ENCODE measurements at places on chromosomes 6 and 20.

DNA sequence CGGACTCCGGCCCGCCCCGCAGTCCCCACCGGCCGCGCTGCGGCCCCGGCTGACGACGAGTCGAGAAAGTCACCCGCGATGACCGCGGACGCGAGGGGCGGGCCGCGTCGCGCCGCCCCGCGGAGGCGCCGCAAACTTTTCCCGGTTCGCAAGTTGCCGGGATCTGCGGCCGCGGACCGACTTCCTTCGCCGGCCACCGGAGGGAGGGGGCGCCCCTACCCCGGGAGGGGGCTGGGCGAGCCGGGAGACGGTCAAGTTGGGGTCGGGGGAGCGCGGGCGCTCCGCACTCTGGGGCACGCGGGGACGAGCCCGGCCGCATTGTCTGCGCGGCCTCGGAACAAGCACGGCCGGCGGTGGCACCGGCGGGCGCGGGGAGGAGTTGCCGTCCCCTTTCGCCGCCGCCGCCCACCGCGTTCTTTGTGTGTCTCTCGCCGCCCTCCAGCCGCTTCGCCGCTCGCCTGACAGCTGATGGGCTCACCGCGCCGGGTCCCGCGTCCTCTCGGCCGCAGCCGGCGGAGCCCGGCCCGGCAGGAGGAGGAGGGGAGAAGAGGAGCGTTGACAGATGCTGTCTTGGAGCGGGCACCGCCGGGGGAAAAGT lies 131.6 kb downstream of the OGFRL1 start:
- DNase-seq: peak; percentile 27

GRCh38 chr6:35025232-35026188 lies 115.6 kb downstream of the TCP11 start:
- DNase-seq: no peak

DNA sequence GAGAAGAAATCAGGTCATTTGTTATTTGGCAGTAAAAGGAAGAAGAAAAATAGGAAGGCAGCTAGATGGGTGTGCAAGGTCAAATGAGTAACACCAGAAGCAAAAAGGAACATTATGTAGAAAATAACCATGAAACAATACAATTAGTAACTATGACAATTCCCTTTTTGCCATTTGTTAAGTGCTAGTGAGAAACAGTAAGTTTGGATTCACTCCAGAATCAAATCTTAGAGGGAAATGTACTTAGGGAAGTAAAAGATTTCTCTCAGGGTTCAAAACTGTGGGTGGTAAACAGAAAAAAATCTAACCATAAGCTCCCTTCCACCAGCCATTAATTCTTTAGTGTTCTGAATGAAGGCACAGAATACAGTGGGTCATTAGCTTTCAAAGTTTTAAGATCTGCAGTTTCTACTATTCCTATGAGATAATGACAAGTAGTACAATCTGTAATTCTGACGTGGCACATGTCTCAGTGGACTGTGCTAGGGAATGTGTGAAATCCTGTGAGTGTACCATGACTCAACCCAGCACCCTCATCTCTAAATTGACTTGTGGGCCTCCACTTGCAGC lies 17.1 kb downstream of the REPS1 start:
- peak; percentile 95 for DNase-seq

DNA sequence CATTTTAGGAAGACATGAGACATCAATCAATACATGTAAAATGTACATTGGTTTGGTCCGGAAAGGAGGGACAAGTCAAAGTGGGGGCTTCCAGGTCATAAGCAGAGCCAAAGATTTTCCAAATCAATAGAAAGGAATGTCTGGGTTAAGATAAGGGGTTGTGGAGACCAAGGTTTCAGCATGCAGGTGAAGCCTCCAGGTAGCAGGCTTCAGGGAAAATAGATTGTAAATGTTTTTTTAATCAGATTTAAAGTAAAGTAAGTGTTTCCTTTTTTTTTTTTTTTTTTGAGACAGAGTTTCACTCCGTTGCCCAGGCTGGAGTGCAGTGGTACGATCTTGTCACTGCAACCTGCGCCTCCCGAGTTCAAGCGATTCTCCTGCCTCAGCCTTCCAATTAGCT lies 16.8 kb upstream of the SERPINB9 start:
- DNase-seq: no peak

- no peak for DNase-seq
Measured at GRCh38 chr6:169986848-169987498, 235.6 kb downstream of the ERMARD start.

- no peak for DNase-seq
Measured at GRCh38 chr20:15235471-15236198, 898.2 kb upstream of the FLRT3 start.

GRCh38 chr20:16692442-16692841 lies 37.4 kb upstream of the SNRPB2 start:
- DNase-seq: peak; percentile 5

- DNase-seq: no peak
Measured at GRCh38 chr6:81747327-81747726, 5.2 kb downstream of the TENT5A start.

DNA sequence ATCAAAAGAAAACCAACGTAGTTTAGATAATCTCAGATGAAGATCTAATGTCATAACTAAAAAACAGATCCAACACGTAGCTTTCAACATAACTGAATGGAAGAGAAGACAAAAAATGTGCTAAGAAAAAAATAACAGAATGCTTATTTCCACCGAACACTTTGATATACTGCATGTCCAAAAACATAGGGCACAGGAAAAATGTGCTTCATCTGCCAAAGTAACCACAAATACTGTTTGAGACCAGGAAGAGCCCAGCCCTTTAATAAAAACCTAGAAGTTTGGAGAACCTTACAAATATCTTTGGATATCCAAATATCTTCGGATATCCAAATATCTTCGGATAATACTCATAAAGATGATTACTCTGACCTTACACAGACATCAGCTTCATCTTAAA lies 19.8 kb downstream of the LAMA4 start:
- DNase-seq: peak; percentile 47

DNA sequence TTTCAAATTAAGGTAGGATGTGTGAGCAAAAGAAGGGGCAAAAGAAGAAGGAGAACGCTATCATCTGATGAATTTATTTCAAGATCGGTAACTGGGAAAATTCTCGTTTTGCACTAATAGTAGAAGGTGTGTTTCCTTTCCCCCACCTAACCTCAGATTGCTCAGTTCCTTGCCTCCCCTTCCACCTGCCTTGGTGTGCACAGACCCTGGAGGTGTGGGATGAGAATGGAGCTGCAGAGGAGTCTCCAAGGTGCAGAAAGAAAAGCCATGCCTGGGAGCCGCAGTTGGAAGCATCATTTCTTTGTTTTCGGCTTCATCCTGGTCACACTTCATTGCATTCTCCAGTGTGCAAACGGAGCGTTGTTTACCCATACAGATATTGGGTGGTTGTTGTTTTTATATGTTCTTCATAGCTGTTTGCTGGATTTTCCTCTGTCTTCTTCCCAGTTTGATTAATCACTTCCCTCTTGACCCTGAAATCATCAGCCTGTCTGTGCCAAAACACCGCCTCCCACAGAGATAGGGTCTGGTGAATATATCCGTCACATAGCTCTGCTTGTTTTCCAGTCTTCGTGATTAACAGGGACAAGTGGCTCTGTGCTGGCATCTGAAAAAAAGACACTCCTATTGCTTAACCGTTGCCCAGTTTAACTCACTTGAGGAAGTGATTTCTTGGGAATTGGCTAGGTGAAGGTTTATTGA lies 40.2 kb upstream of the NEDD9 start:
- DNase-seq: no peak

- DNase-seq: no peak
Measured at GRCh38 chr20:18815194-18815942, 1.8 kb downstream of the SCP2D1 start.

GRCh38 chr6:134063121-134063965 lies 10.9 kb upstream of the SLC2A12 start:
- no peak for DNase-seq

DNA sequence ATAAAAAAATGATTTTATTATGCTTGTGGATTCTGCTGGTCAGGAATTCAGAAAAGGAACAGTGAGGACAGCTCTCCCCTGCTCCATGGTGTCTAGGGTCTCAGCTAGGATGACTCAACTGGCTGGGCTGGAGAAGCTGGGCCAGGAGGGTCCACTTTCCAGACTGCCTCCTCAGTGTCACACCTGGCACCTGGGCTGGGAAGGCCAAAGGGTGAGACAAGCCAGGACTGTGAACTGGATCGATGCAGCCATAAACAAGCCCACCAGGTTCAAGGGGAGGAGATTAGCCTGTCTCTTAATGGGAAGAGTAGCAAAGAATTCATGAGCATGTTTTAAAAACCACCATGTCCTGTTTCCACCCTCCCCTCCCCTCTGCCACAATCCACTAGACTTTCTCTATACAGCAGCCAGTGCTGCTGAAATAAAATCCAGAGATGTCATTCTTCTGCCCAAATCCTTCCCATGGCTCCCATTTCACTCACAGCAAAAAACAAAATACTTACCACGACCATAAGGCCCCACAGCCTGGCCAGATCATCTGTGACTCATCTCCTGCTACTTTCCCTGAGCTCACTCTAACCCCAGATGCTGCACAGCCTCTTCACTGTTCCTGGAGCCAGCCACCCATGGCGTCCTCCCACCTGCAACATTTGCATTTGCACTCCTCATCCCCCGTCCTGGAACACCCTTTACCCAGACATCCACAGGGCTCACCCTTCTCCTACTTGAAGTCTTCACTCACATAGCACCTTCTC lies 13.8 kb downstream of the SPTLC3 start:
- peak; percentile 81 for DNase-seq

GRCh38 chr6:134689641-134690040 lies 260.3 kb downstream of the ALDH8A1 start:
- no peak for DNase-seq

- no peak for DNase-seq
Measured at GRCh38 chr6:108993876-108994275, 100.8 kb downstream of the SESN1 start.

GRCh38 chr20:4813863-4814695 lies 92.4 kb downstream of the PRND start:
- no peak for DNase-seq

GRCh38 chr6:3429211-3429610 lies 27.6 kb downstream of the SLC22A23 start:
- DNase-seq: no peak

GRCh38 chr6:111666847-111667246 lies 61.2 kb upstream of the TRAF3IP2 start:
- DNase-seq: no peak

DNA sequence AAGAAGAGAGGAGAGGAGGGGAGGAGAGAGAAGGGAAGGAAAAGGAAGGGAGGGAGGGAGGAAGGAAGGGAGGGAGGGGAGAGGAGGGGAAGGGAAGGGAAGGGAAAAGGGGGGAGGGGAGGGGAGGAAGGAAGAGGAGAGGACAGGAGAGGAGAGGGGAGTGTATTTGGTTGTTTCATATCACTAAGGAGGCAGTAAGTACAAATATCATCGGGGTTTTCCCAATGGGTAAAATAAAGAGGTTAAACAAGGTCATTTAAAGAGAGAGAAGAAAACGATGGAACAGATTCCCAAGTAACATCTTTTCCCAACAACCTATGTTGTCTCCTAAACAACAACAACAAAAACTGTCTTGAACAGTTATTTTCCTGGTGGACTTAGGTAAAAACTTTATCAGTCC lies 43.6 kb downstream of the MBOAT1 start:
- no peak for DNase-seq

DNA sequence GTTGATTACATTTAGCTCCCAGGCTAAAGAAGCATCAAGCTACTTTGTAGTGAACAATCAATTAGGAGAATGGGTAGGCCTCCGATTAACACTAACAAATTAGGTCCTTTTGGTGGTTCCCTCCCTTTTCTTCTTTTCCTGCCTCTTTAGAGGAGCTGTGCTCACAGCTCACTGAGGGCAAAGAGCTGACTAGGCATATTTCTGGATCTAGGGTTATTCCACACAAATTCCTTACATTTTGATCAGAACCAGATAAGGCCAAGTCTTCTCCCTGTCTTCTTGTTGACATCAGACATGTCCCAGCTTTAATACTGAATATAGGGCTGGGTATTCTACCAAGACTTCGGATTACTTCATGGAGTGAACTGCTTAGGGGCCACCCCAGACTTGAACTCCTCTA lies 119.1 kb downstream of the PKHD1 start:
- DNase-seq: no peak

DNA sequence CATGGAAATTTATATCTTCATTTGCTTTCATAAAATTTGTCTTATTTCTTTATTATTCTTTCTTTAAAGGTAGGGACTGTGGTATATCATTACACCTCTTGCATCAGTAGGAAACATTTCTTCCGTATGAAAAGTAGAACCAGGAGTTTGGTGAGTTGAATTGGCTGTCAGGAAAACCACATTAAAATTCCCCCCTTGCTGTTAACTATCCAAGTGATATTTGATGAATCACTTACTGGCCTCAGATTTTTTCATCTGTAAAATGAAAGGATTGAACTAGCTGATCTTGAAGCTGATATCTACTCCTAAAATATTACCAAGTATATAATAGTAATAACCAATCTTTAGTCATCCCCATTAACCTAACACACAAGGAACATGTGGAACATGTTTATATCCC lies 460.9 kb downstream of the GJA1 start:
- DNase-seq: peak; percentile 51

- DNase-seq: peak; percentile 27
Measured at GRCh38 chr6:4624726-4625125, 151.5 kb upstream of the CDYL start.

DNA sequence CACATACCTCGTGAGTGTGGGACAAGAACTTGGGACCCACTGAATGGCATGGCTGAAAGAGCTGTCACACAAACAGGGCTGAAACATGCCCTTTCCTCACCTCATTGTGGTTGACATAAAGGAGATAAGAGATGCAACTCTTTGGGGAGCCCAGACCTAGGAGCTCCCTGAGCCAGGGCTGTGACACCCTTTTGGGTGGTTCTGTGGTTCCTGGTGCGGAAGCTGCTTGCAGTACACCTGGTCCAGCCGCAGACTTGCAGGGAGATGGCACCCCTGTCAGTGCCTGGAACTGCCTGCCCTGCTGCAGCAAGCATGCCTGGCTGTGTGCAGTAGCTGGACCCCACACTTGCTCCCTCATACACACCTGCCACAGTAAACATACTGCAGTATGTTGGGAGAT lies 31.3 kb downstream of the OR2J2 start:
- DNase-seq: no peak

GRCh38 chr6:156543431-156543830 lies 233.7 kb upstream of the ARID1B start:
- no peak for DNase-seq

- DNase-seq: no peak
Measured at GRCh38 chr6:79423216-79423615, 114.0 kb downstream of the LCA5 start.

GRCh38 chr6:11714116-11714797 lies 64.3 kb downstream of the ADTRP start:
- no peak for DNase-seq

- no peak for DNase-seq
Measured at GRCh38 chr6:166662690-166663089, 35.6 kb upstream of the RPS6KA2 start.

DNA sequence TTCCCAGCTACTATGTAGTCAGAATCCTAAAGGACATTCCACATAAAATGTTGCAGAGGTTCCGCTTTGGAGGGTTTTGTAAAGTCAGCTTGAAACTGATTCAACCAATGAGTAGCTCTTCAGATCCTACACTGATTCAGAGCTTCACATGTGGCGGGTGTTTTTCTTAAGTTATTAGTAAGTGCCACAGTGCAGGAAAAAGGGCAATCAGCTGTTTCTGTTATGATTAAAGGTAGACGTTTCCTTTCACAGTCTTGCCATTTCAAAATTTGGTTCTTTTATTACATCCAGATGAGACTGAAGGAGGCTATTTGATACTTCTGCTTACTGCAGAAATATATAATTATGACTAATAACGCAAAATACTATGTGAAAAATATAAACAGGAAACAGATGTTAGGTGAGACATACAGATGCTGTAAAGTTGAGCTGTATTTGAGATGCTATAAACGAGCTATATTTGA lies 443.9 kb downstream of the CDKAL1 start:
- peak; percentile 83 for DNase-seq
